ENCODE measurements at places on chromosomes 5 and 9.
A peak's percentile ranks its signal among the peaks of the same experiment; 100 is the strongest.

DNA sequence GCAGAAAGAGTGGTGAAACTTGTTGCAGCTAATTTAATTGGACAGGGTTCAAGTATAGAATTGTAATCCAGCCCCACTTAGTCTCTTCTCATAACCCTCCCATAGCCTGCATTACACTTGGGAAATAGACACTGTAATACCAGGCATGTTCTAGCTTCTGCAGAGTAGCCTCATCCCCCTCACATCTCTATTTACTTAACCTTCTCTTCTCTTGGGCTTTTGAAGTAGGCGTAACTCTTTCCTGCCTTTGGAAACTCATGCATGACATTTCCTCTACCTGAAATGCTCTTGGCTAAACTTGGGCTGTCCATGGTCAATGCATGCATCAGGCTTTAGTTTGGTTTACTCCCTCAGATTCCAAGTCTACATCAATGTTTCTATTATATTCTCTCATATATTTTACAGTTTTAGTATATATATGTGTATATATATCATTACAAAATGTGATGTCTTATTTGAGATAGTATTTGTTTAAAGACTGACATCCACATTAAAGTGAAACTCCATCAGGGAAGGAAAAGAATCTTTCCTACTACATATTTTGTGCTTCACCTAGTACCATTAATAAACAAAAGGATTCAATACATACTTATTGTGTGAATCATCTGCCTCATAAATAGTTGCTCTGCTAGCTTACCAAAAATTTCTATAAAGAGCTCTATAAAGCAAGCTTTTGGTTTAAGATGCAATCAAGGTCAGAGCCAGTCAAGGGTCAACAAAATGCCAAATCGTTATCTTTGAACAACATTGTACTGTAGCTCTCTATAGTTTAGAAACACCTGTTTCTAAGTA is 1158.0 kb downstream of the MAT2B start:
- DNase-seq = no peak

- DNase-seq = no peak
These were observed 93.6 kb upstream of the MTAP start for GRCh38 chr9:21708856-21709255.

DNA sequence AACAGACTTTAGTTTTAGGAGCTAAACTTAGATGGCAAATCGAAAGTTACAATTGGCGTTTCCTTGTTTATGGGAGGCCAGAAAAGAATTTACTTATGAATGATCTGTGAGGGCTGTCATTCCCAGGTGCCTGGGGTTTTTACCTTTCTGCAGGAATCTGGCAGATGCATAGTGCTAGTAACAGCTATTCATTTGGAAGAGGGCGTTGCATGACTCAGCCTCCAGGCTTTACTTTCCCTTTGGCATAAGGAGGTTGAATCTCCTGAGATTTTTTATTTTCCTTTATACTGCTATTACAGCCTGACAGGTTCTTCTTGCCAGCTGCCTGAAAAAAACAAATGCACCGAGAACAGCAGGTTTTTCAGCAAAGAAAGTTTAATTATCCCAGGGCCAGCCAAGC is 30.0 kb downstream of the CARD6 start:
- DNase-seq = no peak

DNA sequence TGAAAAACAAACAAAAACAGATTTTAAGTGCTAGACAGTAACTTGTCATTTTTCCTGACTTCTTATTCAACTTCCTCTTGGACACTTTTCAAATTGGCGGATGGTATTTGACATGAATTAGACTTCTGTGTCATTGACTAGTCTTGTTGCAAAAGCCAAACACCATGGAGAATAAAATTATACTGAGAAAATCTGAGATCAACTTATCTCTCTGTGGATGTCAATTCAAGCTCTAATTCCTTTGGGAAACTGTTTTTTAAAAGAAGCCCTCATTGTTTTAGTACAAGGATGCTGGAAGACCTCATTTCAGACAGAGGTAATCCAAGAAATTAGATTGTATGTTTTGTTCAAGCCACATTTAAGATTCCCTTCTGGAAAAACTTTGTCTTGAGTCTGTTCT is 831.0 kb downstream of the SEMA5A start:
- DNase-seq = no peak

DNA sequence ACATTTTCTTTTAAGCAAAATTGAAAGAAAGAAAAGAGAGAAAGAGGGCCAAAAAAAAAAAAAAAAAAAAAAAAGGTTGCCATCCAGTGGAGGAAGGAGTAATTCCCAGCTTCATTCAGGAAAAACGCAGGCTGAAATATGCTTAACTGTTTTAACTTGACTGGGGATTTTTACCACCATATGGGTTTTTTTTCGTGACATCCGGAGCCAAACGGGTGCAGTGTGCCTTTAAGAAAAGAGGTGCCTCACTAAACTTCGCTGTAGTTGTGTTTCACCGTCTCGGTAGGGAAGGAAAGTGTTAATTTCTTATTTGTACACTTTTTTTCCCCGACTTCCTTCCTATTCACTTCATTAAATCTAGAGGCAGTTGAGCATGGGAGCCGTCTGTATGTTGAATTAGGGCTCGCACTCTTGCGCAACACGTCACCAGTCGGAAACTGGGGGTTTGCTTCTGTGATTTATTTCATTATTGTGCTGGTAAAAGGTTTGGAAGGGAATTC is 143.0 kb downstream of the SMARCA2 start:
- DNase-seq = peak; percentile 38

- no peak for DNase-seq
These were observed 2.1 kb upstream of the ALDH1B1 start for GRCh38 chr9:38390442-38390841.

DNA sequence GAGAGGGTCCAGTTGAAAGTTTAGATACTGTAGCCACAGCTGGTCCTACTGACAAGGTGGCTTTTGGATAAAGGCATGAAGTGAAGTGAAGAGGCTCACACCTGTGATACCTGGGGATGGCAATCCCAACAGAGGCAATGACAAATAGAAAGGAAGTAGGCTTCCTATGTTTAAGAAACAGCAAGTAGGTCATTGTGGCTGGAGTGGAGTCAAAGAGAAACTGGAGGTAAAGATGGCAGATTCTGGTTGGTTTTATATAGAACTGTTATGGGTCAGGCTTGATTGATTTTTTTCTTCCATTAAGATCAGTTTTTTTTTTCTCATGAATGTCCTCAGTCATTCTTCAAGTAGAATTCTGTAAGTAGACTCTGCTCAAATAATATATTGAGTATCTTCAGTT is 79.5 kb downstream of the ANXA1 start:
- no peak for DNase-seq

DNA sequence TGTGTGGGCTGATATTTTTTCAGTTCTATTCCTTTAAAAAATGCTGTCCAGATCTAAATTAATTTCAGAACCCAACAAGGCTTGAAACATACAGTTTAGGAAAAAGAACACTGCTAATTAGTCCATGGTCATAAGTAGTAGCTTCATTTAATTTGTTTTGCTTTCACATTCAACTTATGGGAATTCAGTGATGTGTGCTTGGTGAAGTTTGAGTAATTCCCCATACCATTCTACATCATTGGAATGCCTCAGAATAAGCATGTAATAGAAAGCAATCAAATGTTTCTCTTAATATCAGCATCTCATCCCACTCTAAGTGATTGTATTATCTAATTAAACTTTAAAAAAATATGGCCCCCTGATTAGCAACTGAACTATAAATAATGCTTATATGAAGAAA is 2.7 kb downstream of the CNTLN start:
- no peak for DNase-seq

GRCh38 chr9:131546336-131547084 is 1.2 kb downstream of the PRRT1B start:
- no peak for DNase-seq

GRCh38 chr5:173327084-173327947 is 898 bp downstream of the STC2 start:
- no peak for DNase-seq

DNA sequence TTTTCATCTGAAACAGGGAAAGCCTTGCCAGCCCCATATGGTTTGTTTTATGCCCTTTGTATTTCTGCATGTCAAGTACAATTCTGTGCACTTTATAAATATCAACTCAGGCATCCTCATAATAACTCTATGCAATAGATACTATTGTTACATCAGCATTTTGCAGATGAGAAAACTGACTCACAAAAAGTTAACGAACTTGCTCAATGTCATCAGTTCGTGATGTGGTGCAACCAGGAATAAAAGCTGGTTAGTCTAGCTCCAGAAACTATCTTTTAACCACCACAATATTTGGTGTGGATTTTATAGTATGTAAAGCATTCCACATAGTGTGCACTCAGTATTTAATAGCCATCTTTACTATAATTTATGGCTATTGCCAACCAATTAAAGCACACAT is 134.9 kb downstream of the MRPS30 start:
- DNase-seq = no peak

- DNase-seq = no peak
These were observed 68.4 kb downstream of the CAST start for GRCh38 chr5:96730586-96730985.

DNA sequence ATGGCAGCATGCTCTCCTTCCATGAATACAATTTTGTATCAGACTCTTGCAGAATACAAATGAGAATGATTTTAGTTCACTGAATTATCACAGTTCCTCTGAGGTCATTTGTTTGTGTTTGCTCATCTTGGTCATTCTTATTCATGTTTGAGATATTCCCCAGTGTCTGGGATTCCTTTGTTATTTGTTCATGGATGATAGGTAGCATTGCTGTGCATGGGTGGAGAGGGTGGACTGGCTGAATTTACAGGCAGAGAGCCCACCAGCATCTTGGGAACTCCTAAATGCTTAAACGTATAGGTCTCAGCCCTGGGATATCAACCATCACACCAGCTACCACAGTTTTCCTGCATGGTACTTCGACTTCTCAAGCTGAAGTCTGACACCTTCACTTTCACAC is 459.8 kb downstream of the CCDC171 start:
- DNase-seq = no peak

DNA sequence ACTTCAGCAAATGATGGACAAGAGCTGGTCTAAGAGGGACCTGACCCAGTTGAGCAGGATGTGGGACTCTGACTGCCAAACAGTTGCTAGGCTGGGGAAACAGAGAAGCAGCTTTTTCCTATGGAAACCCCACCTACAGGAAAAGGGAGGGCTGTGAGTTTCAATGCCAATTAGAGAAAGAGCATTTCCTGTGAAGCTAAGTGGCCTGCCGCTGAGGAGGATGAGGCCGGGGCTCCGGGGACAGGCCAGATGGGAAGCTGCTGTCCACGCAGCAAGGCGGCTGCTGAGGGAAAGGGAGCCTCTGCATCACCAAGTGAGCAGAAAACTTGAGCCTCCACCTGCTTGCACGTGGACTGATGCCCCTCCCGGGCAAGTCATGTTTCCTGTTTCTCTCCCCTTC is at the start of gene PCDH12:
TSS of gene PCDH12 (minus strand) at position 90 of the 400 bp plus-strand sequence. CDS start 351 bp downstream, outside the sequence.
- DNase-seq = no peak

GRCh38 chr5:95887977-95888376 is 65.5 kb upstream of the GLRX start:
- no peak for DNase-seq

Measured in LNCaP clone FGC (cell line).